Aorta (tissue), 5 donors: ENCODE measurements at places on chromosomes 11 and 22.

DNA sequence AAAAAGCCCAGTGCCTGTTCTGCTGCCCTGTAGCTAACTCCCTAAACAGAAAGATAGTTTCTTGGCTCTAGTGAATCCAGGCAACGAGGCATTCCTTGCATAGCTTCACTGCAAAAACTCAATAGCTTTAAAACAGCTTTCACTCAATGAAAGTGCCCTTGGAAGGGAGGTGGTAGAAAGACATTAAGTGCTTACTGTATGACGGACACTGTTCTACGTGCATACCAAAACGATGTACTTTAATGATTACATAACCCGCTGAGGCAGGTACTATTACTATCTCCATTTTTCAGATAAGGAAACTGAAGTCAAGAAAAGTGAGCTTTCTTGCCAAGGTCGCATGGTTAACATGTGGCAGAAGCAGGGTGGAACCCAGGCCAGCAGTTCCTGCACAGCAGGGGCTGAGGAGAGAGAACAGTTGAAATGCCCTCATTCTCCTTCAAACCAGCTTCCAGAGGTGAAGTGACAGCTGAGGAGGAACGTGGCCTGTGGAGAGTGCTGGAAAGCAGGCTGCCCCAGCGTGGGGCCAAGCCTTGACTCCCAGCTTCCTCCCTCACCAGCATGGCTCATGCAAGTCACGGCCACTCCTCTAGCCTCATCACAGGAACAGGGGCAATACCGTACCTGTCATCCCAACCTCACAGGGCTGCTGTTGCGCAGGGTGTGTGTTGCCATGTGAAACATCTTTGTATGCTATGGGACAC, 227.5 kb upstream of the NARS2 start:
- DNase-seq = no peak

DNA sequence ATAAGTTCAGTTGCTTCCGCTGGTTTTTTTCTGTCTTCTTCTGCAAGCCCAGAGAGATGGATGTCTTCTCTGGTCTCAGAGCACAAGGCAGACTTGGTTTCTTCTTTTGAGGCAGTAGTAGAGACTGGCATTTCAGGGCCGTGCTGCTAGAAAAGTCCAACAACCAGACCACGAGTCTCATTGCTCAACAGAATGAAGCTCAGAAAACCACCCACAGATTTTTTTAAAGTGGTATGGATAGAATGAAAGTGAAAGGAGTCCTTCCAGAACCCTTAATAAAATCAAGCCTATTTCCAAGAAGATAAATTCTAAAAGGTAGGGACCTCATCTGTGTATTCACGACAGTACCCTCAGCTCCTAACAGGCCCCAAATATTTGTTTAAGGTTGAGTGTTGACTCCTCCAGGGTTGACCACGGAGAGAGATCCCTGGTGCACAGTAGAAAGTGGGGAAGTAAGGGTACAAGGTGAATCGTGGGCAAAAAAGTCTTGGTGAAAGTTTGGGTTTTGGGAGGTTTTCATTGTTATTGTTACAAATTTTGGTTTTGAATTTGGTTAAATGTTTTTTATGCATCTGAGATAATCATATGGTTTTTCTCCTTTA, 43.6 kb upstream of the DDX6 start:
- DNase-seq = no peak

DNA sequence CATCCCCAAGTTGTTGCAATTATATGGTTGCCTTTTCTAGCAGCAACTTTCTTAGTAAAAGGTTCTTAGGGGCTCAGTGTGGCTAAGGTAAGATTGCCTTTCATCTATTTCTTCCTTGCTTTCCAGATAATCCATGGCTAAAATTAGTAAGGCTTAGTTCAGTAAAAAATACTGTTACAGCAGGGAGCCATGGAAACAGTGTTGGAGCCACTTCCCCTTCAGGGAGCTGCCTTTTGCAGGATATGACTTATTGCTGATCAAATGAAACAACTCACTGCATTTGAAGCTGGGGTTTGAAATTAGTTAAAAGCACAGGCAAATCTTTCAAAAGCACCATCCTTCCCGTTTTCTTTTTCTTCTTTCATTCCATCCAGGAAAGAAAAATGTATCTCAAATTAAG, 184.3 kb downstream of the C11orf87 start:
- DNase-seq = no peak

- DNase-seq = no peak
Measured at GRCh38 chr11:115961159-115962003, 457.2 kb upstream of the CADM1 start.
